Activated T-helper 1 cell treated with anti-CD3 and anti-CD28 coated beads, Interleukin-12 subunit alpha, Interleukin-12 subunit beta, Interleukin-2, Interleukin-4 antibody, amounts not matched to agents 30 ng/mL and 10 ng/mL and 1 ng/mL, durations not matched to agents 14 hours and 24 hours and 36 hours (primary cell): ENCODE measurements at places on chromosomes 2 and 18. TPM values are rescaled to one million over a fixed set of nuclear protein-coding genes. Genes with fewer than 3 reads are reported as not detected.

DNA sequence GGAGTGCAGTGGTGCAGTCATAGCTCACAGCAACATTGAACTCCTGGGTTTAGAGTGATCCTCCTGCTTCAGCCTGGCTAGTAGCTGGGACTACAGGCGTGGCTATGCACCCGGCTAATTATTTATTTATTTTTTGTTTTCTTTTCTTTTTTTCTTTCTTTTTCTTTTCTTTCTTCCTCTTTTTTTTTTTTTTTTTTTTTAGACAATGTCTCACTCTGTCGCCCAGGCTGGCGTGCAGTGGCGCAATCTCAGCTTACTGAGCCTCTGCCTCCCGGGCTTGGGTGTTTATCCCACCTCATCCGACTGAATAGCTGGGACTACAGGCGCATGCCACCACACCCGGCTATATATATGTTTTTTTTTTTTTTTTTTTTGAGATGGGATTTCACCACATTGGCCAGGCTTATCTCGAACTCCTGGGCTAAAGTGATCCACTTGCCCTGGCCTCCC lies 1.4 kb upstream of the ANXA4 start:
- no peak for DNase-seq

DNA sequence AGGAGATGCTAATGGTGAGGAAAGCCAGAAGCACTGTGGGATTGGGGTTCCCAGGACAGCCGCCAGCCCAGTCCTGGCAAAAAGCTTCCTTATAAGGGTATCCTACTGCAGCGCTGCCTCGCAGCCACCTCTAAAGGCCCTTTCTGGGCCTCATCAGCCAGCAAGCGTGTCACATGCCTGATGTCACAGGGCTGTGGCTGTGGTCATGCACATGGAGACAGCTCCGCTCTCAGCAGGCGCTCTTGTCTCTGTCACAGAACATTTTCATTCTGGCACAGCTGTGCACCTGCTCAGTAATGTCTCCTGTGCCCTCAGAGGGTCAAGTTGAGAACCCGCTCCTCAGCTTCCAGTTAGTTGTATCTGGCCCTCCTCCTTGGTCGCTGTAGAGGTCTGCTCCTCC lies 17.7 kb upstream of the MAL start:
- DNase-seq: no peak

- DNase-seq: no peak
These were observed 50.7 kb downstream of the AFTPH start for GRCh38 chr2:64574871-64575270.

- no peak for DNase-seq
These were observed 45.3 kb upstream of the NARS1 start for GRCh38 chr18:57666818-57667497.

GRCh38 chr18:36247036-36247435 lies 50.5 kb upstream of the FHOD3 start:
- DNase-seq: no peak

GRCh38 chr18:74785632-74786031 lies 188.0 kb downstream of the ZNF407 start:
- DNase-seq: no peak

DNA sequence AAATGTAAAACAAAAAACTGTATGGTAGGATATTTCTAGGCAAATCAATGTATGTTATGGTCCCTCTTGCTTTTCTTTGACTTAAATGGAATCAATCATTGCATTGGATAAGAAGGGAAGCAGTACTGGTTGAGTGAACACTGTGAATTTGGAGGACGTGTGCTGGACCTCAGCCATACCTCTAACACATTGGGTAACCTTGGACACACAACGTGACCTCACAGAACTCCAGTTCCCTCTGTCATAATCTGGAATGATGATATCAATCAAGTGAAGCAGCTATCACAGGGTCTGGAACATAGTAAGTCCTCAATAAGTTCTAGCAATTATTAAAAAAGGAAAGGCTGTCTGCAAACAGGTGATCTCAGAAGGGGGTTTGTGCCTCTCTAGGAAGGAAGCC lies 474.9 kb upstream of the TCF4 start:
- no peak for DNase-seq

DNA sequence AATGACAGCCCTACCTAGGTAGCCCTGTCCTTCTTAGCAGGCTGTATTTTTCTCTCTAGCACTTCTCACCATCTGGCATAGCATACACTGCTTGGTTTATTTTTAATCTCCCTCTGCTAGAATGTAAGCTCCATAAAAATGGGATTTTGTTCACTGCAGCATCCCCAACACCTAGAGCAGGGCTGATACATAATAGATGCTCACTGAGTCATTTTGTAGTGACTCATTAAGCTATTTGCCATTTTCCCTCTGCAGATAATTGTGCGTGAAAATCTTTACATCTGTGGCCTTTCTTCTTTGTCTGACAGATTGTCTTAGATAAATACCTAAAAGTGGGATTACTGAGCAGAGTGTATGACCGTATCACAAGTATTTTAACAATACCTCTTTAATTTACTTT lies 82.5 kb downstream of the CERS6 start:
- no peak for DNase-seq

DNA sequence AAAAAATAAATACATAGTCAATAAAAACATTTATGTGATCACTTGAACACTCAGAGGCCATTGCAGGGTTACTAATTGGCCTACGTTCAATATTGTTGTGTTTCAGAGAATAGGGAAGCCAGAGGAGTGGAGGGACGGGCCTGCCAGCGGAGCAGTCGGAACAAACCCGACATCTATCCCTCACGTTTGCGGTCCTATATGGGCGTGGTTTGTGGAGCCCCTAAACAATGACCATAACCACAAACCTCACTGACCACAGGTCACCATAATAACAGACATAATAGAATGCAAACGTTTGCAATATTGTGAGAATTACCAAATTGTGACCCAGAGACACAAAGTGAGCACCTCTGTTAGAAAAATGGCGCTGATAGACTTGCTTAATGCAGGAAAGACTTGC lies 19.5 kb upstream of the ZNF516 start:
- DNase-seq: no peak

DNA sequence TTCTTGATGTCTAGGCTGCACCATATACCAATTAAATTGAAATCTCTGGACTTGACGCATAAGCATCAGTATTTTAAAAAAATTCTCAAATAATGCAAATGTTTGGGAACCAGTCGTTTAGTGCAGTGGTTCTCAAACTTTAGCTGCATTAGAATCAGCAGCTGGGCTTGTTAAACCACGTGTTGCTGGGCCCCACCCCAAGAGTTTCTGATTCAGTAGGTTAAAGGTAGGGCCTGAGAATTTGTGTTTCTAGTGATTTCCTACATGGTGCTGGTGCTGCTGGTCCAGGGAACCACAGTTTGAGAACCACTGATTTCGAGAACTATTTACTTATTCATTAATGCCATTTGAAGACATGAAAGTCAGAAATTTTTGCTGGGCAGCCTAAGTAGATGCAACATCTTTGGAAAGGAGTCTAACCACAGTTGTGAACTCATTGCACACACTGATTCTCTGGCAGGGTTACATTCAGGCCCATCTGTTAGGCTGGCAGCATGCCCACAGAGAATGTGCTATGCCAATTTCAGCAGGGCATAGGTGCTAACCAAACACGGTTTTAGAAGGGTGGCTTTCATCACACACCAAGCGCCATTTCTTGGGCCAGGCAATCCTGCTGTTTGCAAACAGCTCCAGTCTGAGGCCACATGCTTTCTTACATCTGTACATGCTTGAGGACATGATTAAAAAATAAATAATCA lies 26.4 kb upstream of the ATP5MC3 start:
- DNase-seq: no peak

DNA sequence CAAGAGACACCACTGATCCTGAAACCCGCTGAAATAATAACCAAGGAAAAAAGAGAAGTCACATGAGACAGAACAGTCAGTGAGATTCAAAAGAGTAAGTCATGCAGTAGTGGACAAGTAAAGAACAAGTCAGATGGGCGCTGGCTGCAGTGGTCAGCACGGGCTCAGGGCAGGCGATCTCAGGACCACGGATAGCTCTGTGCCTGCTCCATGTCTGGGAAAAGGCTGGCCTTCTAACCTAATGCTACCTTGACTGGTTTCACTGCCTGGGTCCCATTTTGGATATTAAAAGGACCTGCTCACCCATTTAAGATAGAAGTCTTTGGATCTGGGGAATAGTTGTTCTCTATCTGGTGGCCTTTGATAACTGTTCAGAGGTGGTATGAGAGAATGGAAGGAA lies 61.7 kb upstream of the LCLAT1 start:
- DNase-seq: no peak

GRCh38 chr2:31950946-31951562 lies 59.8 kb downstream of the MEMO1 start:
- no peak for DNase-seq

GRCh38 chr2:150474326-150475074 lies 13.0 kb downstream of the RND3 start:
- no peak for DNase-seq

GRCh38 chr18:48098007-48098406 lies 167.5 kb upstream of the SMAD2 start:
- no peak for DNase-seq

DNA sequence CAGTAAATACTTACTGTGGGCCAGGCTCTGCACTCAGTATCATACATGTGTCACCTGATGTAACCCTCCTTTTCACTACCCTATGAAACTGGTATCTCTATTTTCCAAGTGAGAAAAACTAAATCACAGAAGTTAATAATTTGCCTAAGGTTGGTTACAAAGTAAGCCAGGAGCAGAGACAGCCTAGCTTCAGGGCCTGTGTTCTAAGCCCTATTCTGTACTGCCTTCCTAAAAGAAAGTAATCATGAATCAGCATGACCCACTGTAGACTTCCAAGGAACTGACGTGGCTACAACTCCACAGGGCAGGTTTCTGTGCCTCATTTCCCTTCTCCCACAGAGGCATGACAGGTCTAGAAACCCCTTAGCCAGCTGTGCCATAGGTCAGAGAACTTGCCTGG lies 14.3 kb downstream of the ZNF142 start:
- no peak for DNase-seq

GRCh38 chr2:188494906-188495305 lies 203.2 kb downstream of the GULP1 start:
- DNase-seq: no peak

DNA sequence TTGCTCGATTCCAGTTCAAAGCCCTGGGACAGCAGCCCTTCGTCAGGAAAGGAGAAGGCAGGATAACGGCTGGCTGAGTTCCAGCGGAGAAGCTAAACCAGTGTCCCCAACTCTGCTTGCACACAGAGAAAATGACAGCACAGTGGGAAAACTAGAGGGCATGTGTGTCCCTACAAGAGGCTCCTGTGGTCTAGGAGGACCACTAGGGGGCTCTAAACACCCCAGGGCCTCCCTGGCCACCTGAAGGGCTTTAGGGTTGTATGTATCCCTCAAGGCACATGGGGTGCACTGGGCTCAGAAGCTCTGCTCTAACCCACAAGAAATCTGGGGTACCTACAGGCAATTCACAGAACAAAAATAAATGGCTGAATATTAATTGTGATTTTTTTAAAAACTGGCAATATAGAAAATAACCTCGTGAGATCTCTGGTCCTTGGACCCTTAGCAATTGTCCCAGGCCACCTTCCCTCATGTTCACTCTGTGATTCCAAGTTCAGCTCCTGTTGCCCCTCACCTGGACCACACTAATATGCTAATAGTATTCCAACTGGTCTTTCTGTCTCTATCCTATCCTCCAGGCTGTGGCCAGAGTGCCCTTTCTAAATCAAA lies 17.5 kb downstream of the STAT1 start:
- no peak for DNase-seq

The SAP130 gene
- 30.9 and 31.5 TPM in 2 replicates for total RNA-seq

The HAUS1 gene
- total RNA-seq: 41.8 and 42.1 TPM in 2 replicates

The TYMS gene
- total RNA-seq: 246 and 257 TPM in 2 replicates

The FKBP1B gene
- 0.47 and 0.71 TPM in 2 replicates for total RNA-seq

The IL36G gene
- not detected in 2 replicates for total RNA-seq
